ENCODE measurements at places on chromosomes 4 and X. TPM values are rescaled to one million over a fixed set of nuclear protein-coding genes. Genes with fewer than 3 reads are reported as not detected.

Gene GPAT3
- 32.4 TPM for total RNA-seq

DNA sequence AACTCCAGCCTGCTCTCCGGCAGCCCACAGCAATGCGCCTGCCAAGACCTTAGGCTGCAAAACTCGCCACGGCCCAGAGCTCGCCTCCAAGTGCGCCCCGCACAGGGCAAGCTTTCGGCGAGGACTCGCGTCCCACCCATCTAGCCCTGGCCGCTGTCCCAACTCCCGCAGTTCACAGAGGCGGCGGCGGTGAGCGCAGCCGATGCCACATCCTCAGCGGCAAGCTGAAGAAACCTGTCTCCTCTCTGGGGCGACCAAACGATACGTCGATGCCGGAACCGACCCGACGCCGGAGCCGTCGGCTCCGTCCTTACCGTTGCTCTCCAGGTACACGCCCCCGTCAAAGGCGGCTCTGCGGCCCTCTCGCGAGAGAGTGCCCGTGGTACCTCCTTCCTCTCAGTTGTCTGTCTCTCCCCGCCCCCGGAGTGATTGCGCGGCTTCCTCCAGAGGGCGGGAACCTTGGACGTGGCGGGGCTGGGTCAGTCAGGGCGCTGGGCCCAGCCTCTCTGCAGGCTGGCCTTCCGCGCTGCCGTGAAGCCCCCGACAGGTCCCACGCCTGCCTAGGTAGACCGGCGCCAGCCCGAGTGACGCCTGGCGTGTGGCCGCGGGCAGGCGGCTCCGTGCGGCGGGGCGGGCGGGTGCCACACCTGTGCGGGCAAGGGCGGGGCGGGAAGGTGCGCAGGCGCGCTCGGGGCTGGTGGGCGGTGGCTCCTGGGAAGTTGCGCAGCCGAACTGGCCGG lies 380 bp upstream of the RAB33B start:
- peak; percentile 98 for DNase-seq
- H3K27me3 ChIP-seq: no peaks in the 10 kb centered on the region
- H3K4me1 ChIP-seq: peaks cover 22% of the 10 kb centered on the region
- peak overlapping the region; percentile 97 for H3K27ac ChIP-seq

GRCh38 chr4:34323549-34324320 lies 1920.6 kb downstream of the ARAP2 start:
- no peaks in the 10 kb centered on the region for H3K4me1 ChIP-seq
- no peak overlapping the region for H3K27ac ChIP-seq
- H3K4me3 ChIP-seq: no peak overlapping the region

Gene SSX4B
- total RNA-seq: not detected

- no peak overlapping the region for H3K4me3 ChIP-seq
- no peak for DNase-seq
- H3K4me1 ChIP-seq: no peaks in the 10 kb centered on the region
- H3K27me3 ChIP-seq: no peaks in the 10 kb centered on the region
- no peak overlapping the region for H3K27ac ChIP-seq
- no peaks in the 10 kb centered on the region for H3K36me3 ChIP-seq
Measured at GRCh38 chrX:109774136-109774535, 41.1 kb upstream of the ACSL4 start.

DNA sequence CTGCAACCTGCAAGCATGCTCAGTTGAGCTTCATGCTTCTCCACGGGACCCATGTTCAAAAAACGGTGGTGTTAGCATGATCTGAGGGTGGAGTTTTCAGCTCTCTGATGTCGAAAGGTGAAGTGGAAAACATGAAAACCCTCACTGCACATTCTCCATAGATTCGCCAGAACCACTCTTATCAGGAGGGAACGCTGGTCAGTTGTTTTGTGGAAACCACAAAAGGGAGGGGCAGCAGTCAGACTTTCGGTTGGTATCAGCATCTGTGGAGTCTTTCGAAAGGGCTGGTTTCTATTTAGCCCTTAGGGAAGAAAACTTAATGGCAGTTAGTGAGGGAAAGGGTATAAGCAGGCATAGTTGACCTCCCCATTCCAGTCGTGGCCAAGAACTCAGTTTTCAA lies 12.6 kb downstream of the PPA2 start:
- no peak overlapping the region for H3K4me3 ChIP-seq
- DNase-seq: no peak
- no peaks in the 10 kb centered on the region for H3K27me3 ChIP-seq
- H3K36me3 ChIP-seq: no peaks in the 10 kb centered on the region

Gene MSANTD1
- not detected for total RNA-seq

- no peaks in the 10 kb centered on the region for H3K4me1 ChIP-seq
- DNase-seq: no peak
Measured at GRCh38 chr4:97215409-97215941, 927.8 kb downstream of the STPG2 start.

Gene TSPAN7
- 26.9 TPM for total RNA-seq

DNA sequence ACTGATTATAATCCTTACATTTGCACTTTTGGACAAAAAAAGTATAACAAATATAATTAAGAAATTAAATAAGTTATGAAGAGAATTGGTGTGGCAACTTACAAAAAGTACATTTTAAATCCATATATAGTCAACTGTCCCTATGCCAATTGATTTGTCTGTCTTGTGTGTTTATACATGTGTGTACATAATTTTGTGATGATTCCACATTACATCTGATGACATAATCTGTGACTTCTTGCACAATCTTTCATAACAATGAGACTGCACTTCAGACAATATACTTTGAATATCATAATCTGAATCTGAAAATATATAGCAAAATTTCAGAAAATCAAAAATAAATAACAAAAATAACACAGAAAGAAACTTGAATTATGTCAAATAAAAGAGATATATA lies 953.4 kb downstream of the FAT4 start:
- DNase-seq: no peak
- H3K36me3 ChIP-seq: no peaks in the 10 kb centered on the region
- no peaks in the 10 kb centered on the region for H3K27me3 ChIP-seq

DNA sequence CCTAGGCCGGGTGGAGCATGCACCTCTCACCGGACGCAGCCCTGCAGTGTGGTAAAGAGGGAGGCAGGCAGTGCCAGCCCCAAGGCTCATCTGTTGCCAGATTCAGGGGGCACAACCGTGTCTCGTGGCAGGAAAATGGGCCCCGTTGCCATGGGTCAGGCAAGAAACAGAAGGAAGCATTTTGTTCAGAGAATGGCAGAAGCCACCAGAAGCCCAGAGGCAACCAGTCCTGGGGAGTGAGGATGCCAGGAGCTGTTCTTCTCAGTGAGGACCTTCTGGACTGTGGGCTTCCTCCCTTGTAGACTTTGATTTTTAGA lies 12.5 kb upstream of the UVSSA start:
- H3K4me3 ChIP-seq: no peak overlapping the region
- no peaks in the 10 kb centered on the region for H3K27me3 ChIP-seq
- no peak overlapping the region for H3K27ac ChIP-seq
- H3K4me1 ChIP-seq: no peaks in the 10 kb centered on the region
- no peak for DNase-seq
- peaks cover 10% of the 10 kb centered on the region for H3K36me3 ChIP-seq

DNA sequence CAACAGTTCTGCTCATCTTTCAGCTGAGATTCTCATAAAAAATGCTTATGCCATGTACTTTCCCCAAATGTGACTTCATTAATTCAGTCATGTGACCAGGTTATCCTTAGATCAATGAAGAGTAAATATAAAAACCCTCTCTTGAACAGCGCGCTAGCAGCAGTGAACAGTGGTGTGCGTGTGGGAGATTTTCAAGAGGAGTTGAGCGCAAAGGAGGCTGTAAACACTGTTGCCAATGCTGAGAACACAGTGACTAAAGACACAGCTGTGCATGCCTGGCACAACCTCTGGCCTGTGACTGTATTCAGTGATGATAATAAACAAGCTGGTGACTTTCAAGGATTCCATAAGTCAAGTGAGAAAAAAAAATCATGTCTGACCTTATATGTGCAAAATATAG lies 25.1 kb downstream of the MSX1 start:
- no peaks in the 10 kb centered on the region for H3K4me1 ChIP-seq
- H3K27me3 ChIP-seq: peaks cover 16% of the 10 kb centered on the region
- H3K27ac ChIP-seq: no peak overlapping the region
- DNase-seq: no peak
- H3K36me3 ChIP-seq: no peaks in the 10 kb centered on the region

Gene SPATA4
- total RNA-seq: not detected

DNA sequence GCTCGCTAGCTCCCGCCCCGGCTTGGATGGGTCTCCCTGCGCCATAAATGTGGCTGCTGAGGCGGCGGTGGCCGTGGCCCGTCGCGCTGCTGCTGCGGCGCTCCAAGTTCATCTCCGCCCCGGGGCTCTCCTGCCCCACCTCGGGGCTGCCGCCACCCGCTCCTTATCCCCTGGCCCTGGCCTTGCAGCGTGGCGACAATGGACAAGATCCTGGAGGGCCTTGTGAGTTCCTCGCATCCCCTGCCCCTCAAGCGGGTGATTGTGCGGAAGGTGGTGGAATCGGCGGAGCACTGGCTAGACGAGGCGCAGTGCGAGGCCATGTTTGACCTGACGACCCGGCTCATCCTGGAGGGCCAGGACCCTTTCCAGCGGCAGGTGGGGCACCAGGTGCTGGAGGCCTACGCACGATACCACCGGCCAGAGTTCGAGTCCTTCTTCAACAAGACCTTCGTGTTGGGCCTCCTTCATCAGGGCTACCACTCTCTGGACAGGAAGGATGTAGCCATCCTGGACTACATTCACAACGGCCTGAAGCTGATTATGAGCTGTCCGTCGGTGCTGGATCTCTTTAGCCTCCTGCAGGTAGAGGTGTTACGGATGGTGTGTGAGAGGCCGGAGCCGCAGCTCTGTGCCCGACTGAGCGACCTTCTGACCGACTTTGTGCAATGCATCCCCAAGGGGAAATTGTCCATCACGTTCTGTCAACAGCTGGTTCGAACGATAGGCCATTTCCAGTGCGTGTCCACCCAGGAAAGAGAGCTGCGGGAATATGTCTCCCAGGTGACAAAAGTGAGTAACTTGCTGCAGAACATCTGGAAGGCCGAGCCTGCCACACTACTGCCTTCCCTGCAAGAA lies 763 bp downstream of the USP38 start:
- peak overlapping the region; percentile 75 for H3K4me3 ChIP-seq
- peak; percentile 16 for DNase-seq
- no peaks in the 10 kb centered on the region for H3K27me3 ChIP-seq
- H3K4me1 ChIP-seq: peaks cover 53% of the 10 kb centered on the region
- peak overlapping the region; percentile 98 for H3K27ac ChIP-seq
